ENCODE measurements at places on chromosomes 13 and 19.

DNA sequence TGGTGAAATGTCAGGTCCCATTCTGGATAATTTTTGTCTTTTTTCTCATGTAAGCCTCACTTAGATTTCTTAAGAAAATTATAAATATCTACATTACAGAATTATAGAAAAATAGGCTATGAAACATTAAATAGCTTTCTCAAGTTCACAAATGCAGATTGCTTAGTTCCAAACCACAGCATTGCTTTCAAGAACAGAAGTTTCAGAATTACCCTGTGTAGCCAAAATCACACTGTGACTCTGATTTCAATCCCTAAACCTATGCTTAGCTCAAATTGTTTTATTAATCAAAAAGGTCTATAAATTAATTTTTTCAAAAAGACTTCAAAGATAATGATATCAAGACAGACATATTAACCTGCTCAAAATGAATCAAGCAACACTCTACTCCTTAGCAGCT is 881.2 kb upstream of the PCDH20 start:
- no peak for DNase-seq

- DNase-seq = peak; percentile 61
These were observed 413 bp downstream of the N4BP2L2 start for GRCh38 chr13:32538143-32538620.

DNA sequence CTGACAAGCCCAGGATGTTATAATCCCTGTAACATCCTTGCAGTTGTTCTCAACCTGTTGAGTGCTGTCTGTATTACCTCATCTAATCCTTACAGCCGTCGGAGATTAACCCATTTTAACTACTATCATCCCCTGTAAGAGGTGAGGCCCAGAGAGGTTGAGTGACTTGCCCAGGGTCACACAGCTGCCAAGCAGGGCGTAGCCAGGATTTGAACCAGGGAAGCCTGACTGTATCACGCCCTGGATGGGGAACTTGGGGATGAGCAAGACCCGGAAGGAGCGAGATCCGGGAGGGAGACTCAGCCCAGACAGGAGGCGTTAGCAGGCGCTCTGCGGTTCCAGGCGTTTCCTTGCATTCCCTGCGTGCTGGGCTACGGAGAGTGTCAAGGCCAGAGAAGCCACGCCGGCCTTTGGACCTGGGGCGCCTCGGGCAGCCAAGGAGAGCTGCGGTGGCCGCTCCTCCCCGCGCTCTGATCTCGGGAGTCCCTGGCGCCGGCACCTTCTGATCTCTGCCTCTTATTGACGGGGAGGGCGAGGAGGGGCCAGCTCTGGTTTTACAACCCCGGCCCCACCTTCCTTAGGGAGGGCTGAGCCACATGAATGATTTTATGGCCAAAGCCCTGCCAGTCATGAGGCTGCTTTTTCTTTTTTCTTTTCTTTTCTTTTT is 6.2 kb downstream of the SULT2B1 start:
- peak; percentile 45 for DNase-seq

- DNase-seq = no peak
These were observed 3.8 kb upstream of the LRFN3 start for GRCh38 chr19:35932291-35932936.

- no peak for DNase-seq
These were observed 98.1 kb downstream of the DCLK1 start for GRCh38 chr13:36033035-36033434.

DNA sequence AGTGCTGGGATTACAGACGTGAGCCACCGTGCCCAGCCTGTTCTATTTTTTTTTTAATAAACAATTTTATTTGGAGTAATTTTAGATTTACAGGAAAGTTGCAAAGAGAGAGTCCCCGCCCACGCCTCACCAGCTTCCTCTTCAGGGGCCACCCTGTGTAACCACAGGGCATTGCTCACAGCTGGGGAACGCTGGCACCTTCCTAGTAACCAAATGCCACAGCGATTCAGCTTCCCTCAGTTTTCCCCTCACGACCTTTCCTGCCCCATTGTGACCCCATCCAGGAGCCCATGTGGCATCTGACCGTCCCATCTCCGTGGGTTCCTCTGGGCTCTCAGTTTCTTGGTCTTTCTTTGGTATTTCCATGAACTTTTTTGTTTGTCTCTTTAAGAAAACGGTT is 83.9 kb downstream of the GNG7 start:
- no peak for DNase-seq

GRCh38 chr13:42047561-42048341 is 697 bp upstream of the DGKH start:
- peak; percentile 71 for DNase-seq

DNA sequence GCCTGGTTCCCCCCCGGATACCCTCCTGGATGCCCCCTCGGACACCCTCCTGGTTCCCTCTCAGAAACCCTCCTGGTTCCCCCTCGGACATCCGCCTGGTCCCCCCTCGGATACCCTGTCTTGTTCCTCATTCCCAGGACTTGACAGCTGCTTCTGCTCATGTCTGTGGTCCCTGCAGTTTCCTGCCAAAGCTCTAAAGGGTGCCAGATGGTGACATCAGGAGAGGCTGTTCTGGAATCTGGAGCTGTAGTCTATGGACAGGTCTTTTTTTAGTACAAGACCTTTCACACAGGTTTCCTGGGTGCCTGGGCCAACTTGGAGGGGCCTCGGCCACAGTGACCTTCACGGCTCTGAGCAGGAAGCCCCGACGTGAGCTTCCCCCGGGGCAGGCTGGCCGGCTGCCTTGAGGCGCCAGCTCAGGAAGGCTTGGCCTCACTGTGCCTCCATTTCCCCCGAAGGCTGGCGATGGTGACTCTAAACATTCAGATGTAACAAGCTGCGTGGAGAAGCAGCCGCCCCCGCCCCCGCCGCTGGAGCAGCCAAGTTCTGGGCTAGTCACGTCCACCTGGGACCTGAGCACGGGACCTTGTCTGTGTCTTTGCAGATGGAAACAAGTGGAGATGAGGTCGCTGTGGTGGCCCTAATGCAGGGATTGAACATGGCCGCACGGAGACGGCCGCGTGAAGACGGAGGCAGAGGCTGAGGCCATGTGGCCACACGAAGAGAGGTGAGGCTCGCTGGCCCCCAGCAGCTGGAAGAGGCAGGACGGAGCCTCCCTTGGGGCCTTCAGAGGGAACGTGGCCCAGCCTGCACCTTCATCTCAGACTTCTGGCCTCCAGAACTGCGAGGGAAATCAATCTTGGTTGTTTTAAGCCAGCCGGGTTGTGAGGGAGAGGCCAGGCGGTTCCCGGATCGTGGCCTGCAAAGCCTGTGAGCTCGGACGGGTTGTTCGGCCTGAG is 12.7 kb downstream of the SGTA start:
- peak; percentile 45 for DNase-seq

DNA sequence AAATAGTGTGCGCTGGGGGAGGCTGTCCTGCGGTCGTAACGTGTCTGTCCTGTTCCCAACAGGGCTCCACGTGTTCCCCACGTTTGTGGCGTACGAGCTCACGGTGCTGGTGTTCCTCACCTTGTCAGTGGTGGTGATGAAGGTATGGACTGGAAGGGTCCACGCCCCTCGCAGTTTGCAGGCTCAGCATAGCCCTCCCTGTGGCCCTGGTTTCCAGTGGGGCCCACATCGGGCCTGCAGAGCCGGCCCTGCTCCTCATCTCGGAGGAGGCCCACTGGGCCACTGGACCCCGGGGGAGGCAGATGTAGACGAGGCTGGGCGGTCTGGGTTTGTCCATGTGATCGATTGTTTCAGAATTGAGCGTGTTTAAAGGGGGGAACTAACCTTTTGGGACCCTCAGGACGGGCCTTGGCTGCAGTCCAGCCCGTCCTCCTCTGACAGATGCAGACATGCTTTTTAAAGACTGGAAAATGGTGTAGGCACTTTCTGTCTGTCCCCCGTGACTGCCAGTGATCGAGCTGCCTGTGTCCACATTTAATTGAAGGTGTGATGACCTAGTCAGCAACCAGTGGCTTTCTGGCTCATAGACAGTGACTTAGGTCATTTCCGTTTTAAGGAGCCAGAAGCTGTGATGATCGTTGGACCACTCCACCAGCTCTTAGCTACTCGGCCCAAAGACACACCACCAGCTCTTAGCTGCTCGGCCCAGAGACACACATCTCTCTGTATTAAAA is 37.1 kb upstream of the TFDP1 start:
- peak; percentile 48 for DNase-seq

GRCh38 chr13:113862191-113862930 is 1.5 kb downstream of the GAS6 start:
- DNase-seq = no peak

DNA sequence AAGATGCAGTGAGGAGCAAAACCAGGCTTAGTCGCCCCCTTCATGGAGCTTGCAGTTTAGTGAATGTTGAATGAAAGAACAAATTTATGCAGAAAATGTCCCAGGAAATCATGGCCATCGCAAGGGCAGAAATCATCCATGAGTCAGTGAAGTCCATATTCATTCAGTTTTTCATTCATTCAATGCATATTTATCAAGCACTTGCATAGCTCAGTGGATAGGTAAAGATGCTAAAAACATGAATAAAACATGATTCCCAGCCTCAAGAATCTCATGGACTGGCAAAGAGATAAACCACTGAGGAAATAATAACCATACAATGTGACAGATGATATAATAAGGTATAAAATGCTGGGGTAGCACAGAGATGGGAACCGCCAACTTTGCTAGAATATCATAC is 58.8 kb downstream of the HSPH1 start:
- DNase-seq = no peak

DNA sequence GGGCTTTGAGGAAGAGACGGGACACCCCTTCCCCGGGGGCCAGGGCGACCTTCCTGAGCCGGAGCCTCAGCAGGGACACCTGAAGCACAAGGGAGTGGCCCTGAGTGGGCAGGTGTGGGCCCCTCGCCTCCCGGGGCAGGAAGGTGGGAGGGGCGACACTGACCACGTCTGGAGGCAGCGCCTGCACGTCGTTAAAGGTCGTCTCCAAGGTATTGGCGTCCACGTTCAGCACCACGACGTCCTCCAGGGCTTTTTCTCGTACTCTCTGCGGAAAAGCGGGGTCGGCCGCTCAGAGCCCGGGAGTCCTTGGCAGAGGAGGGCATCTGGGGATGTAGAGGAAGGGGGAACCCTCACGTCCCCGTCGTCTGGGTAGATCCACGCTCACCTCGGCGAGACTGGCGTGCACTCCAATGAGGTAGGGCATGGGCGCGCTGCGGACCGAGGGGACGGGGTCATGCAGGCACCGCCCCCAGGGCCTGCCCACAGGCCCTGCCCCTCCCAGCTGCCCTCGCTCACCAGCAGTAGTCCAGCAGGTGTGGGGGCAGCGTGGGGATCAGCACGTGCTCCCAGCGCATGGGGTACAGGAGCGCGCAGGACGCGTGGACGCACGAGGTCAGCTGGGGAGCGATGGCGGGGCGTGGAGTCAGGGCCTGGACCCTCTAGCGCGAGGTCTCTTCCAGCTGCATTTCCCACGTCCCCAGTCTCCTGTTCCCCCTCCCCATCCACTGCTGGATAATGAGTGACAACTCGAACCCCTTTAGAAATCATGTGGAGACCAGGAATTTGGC is 6.1 kb downstream of the DENND1C start:
- DNase-seq = no peak

GRCh38 chr13:113879494-113880360 is 15.9 kb upstream of the GAS6 start:
- DNase-seq = no peak

GRCh38 chr13:99303863-99304521 is 3.2 kb downstream of the GPR183 start:
- no peak for DNase-seq

DNA sequence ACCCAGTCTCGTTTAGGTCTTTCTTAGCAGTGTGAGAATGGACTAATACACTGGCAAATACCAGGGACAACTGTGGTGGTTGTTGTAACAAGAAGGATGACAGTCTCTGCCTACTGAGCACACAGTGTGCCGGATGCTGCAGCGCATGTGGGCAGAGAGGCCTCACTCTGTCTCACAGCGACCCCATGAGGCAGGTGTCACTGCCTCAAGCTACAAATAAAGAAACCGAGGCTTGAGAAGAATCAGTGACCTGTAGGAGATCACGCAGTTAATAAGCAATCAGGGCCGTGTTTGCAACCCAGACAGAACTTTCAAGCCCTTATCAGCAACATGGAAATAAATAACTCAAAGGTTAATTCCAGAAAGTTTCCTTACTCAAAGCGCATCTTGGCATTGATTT is 40.5 kb upstream of the GAS6 start:
- DNase-seq = peak; percentile 48

DNA sequence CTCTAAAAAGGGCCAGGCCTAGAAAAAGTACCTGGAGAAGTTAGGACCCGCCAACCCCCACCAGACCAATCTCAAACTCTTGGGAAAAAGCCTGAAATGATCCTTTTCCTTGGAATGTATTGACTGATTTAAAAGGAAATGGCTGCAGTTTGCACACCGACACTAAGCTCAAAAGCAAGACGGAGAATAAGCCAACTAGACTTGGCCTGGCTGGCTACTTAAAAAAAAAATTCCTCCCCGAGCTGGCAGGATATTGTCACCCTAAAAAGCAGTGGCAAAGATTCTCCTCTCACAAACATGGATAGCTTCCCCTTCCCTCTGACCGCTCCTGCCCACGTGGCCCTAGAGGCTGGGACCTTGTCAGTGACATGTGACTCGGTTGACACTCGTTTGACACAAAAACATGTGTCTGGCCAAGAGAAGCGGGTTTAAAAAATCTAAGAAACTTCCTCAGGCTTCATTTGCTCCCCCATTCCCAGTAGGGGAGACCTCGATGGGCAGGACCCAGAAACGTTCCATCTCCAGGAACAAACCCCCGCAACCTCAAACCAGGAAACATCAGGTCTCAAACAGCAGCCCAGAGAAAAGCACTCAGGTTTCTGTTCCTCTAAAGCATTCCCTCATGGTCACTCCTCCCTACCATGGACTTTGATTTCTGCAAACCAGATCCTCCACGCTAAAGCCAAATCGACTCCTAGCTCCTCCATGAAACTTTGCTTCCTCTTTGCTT is 1.3 kb downstream of the RFX1 start:
- DNase-seq = peak; percentile 15

- DNase-seq = no peak
These were observed 420.4 kb downstream of the EFNB2 start for GRCh38 chr13:106115081-106115480.

GRCh38 chr19:11268783-11269267 is 6.5 kb upstream of the DOCK6 start:
- DNase-seq = peak; percentile 91

DNA sequence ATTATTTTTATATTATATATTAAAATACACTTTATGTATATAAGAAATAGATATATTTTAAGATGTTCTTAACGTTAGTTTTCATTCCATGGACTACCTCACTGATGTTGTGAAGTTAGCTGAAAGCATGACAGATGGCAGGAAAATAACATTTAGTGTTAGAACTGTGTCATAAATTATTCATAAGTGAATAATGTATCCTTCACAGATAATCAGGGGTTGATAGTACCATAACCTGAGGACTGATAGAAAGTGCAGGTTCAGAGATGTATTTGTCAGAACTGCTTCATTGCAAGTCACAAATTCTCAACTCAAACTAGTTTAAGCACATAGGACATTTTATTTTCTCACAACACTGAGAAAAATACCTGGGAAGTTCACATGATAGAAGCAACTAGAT is 14.6 kb upstream of the DIAPH3 start:
- DNase-seq = no peak

GRCh38 chr13:27106144-27106543 is 65.5 kb downstream of the USP12 start:
- no peak for DNase-seq

GRCh38 chr13:35714121-35714520 is 237.6 kb upstream of the MAB21L1 start:
- no peak for DNase-seq
